Naive B cell (primary cell): ENCODE measurements at places on chromosomes 16 and 17. TPM values are rescaled to one million over a fixed set of nuclear protein-coding genes. Genes with fewer than 3 reads are reported as not detected.

GRCh38 chr17:72730077-72730476 lies 362.4 kb downstream of the SLC39A11 start:
- no peak overlapping the region for H3K4me3 ChIP-seq
- H3K4me1 ChIP-seq, result peaks cover 29% of the 10 kb centered on the region

GRCh38 chr16:1333149-1333812 lies at the start of gene BAIAP3:
BAIAP3 (plus strand) TSS chr16:1333645; CDS start chr16:1338550, 4,905 bp downstream.
- H3K4me1 ChIP-seq, result peaks cover 13% of the 10 kb centered on the region
- peak; percentile 35 for DNase-seq
- H3K27me3 ChIP-seq, result no peaks in the 10 kb centered on the region
- peak within 1 kb of the TSS; percentile 87 for H3K4me3 ChIP-seq
- H3K36me3 ChIP-seq, result no peaks in the 10 kb centered on the region
- H3K27ac ChIP-seq, result peak within 1 kb of the TSS; percentile 88

DNA sequence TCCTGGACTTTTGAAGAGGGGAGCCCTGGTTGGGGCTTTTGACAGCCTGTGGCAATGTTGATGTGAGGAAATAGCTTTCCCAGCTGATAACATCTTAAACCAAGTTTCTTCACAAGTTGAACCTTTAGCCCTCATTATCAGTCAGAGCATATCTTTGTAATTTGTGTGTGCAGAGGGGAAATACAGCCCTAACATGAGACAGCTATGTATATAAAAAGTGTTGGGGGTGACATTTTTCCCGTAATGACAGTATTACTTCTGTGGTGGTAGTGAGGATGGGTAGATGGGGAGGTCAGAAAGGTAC lies 221.1 kb downstream of the FTO start:
- no peaks in the 10 kb centered on the region for H3K4me1 ChIP-seq
- no peak for DNase-seq
- no peak overlapping the region for H3K27ac ChIP-seq

The COX10 gene
- polyA plus RNA-seq, result 20.3 TPM

The SERPINF2 gene
- not detected for polyA plus RNA-seq
